ENCODE measurements at places on chromosomes 4 and X.

DNA sequence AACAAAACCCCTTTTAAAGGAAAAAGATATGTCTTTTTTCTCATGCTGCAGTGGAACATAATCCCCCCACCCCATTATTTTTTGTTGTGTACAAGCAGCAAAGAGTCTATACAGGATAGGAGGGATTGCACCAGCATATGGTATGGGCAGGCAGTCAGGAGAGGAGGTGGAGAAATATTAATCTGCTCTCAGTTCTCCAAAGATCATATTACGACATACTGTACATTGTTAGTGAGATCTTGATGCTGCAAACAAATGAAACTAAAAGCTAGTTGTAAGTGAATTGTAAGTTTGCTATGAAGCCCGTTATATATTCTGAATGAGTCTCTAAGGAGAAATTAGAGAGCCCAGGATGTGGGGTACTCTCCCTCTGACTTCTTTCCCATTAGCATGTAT is 75.3 kb downstream of the RAPGEF2 start:
- DNase-seq = no peak

DNA sequence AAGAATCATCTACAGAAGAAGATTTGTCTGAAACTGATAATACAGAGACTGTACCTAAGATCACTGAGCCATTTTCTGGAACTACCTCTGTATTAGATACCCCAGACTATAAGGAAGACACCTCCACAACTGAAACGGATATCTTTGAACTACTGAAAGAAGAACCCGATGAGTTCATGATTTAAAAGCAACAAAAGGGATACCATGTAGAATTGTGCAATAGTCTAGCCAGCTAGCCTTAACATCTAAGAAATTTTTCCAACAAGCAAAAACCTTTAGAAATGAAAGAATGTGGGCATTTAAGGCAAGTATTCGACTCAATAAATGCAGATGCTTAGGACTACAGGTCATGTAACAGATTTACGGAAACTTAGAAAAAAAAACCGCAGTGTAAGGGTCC is 1.3 kb downstream of the CABS1 start:
- no peak for DNase-seq

- DNase-seq = no peak
These were observed 430.5 kb upstream of the TRAM1L1 start for GRCh38 chr4:117515921-117516320.

DNA sequence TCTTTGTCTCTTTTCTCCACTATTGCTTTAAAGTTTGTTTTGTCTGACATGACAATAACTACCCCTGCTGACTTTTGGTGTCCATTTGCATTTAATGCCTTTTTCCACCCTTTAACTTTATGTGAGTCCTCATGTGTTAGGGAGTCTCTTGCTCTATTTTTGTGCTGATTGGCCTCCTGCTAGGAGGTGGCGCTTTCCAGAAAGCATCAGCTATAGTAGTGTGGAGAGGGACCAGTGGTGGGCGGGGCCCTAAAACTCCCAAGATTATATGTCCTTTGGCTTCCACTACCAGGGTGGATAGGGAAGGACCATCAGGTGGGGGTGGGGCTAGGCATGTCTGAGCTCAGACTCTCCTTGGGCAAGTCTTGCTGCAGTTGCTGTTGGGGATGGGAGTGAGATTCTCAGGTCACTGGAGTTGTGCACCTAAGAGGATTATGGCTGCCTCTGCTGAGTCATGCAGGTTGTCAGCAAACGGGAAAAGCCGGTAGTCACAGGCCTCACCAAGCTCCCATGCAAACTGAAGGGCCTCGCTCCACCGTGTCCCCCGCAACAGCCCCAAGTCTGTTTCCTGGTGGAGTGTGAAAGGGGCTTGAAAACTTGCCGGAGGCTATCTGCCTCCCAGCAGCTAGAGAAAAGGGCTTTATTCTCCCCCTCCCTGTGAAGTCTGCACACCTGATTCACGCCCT is 156.3 kb downstream of the CPEB2 start:
- DNase-seq = no peak

- DNase-seq = no peak
These were observed 162.2 kb upstream of the GIMD1 start for GRCh38 chr4:106530821-106531220.

GRCh38 chrX:144648788-144649187 is 598.5 kb upstream of the SPANXN1 start:
- no peak for DNase-seq

GRCh38 chr4:3470244-3471097 is 7.4 kb downstream of the DOK7 start:
- no peak for DNase-seq

DNA sequence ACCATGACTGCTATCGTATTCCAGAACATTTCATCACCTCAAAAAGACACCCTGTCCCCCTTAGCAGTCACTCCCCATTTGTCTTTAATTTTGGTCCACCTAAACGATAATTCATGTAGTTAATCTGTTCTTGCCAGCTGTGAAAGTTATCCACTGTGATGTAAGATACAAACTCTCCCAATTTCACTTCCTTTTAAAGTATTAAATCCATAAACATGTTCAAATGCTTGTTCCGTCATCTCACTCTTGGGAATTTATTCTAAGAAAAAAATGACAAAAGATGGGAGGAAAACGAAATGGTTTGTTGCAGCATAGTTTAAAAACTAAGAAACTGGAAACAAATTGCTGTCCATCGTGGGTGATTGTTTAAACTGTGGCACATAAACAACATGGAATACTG is 53.7 kb upstream of the IRF2 start:
- DNase-seq = no peak

DNA sequence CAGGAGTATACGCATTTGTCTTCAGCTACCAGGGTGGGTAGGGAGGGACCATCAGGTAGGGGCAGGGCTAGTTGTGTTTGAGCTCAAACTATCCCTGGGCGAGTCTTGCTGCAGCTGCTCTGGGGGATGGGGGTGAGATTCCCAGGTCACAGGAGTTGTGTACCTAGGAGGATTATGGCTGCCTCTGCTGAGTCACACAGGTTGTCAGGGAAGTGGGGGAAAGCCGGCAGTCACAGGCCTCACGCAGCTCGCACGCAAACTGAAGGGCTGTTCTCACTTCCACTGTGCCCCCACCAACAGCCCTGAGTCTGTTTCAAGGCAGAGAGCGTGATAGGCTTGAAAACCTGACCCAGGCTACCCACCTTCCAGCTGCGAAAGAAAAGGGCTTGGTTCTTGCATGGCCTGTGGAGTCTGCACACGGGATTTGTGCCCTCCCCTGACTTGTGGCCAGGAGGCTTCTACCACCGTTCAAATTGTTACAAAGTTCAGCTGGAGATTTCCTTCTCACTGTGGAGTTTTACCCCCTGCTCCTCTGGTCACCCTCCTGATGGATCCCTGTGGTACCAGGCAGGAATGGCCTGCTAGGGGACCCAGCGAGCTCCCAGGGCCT is 63.8 kb downstream of the ARFIP1 start:
- DNase-seq = no peak

DNA sequence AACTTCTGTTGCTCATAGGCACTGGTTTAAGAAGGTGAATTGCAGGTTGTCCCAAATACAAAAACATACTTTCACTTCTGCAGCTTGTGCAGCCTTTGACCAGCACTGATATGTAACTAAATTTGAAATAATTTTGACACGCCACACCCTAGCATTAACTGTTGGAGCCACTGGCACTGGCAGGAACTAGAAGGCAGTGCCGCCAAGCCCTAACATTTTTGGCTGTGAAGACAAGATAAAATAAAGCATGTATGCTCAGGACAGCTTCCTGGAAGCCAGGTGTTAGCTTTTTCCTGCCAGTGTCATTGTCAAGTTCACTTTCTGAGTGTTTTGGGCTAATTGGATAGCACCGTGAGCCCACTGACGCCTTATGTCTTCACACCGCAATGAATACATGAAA is 65.3 kb upstream of the FBXW7 start:
- no peak for DNase-seq

- DNase-seq = peak; percentile 43
These were observed 66.9 kb downstream of the TAB3 start for GRCh38 chrX:30822068-30822681.

Data from RKO (cell line).